SK-N-SH (cell line): ENCODE measurements at places on chromosomes 5 and 9.

- no peak for DNase-seq
Measured at GRCh38 chr9:33012328-33013069, 11.1 kb upstream of the APTX start.

DNA sequence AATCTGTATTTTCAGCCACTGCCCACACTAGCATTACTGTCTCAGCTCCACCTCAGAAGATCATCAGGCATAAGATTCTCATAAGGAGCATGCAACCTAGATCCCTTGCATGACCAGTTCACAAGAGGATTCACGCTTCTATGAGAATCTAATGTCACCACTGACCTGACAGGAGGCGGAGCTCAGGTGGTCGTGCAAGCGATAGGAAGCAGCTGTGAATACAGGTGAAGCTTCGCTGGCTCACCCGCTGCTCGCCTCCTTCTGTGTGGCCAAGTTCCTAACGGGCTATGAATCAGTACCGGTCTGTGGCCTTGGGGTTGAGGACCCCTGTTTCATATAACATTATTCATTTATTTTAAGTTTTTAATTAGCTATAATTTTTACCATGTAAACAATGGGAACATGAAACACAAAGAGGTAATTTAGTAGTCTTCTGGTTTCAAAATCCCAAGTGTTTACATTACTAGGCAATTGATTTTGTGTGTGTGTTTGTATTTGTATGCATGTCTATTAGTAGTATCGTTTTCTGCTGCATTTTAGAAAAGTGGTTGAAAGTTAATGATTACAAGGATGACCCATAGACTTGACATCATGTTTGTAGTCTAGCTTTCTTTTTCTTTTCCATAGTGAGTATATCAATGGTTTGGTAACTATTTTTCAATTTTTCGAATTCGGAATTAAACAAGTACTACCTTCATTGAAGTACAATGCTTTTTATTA lies 159.4 kb downstream of the TENT4A start:
- DNase-seq, result no peak

DNA sequence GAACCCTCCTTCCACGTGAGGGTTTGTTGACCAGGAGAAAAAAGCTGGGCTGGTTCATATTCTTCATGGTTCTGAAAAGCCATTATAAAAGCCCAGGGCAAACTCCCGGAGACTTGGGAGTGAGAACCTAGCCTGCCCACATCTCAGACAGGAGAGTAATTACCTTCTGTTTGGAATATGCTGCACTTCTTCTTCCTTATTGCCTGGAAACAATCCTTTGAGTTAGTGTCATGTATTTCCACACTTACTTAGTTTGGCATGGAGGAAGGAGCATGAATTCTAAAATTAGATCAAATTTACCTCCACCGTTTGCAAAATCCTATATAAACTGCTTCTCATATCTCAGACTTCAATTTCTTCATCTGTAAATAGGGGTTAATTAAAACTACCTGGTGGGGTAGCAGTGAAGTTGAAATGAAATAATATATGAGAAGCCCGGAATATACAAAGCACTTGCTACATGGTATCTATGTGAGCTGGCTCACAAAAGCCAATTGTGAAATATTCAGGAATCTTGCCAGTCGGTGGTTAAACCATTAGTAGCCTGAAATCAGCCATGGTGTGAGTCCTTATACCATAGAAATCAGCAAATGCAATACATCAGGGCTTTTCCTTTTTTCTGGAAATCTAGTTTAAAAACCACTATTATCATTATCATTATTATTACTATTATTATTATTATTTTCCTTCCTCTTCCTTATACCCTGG lies 140.0 kb upstream of the RAD23B start:
- DNase-seq, result no peak

- no peak for DNase-seq
Measured at GRCh38 chr9:27184556-27185351, 75.7 kb downstream of the TEK start.

- no peak for DNase-seq
Measured at GRCh38 chr9:90770927-90771326, 30.7 kb upstream of the SYK start.

DNA sequence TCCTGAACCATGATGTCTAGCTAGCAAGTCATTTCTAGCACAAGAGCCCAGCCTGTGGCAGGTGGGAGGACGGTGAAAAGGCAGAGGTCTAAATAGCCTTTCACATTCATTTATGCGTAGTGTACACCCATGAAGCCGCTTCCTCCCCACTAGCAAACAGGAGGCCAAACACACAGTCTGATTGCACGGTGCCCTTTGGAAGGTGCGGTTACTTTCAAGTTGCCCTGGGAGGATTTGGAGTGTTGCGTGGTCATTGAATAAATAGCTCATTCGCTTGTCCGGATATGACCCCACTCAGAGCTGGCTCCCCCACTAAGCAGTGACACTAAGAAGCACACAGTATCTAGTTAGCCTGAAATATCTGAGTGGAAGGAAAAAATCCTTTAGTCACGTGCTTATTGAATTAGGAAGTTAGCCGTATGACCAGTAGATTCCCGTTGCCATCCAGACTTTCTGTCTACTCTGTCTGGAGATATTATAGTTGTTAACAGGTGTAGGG lies 664 bp upstream of the ARSB start:
- DNase-seq, result peak; percentile 43

DNA sequence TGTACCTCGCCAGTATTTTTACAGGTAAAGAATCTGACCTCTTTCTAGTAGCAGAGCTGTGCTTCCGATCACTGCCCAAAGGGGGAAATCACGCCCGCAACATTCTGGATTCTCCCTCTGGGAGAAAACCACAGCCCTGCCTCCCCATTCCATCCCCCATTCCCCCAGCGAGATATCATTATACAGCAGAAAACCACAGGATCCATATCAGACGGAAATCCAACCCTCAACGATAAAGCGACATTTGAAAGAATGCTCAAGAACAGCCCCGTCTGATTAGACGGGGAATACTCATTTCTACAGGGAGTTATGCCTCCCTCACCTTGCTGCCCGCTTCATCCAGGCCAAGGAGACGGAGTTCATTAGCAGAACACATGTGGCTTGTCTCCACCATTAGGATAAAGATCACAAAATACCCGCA lies 172.8 kb downstream of the COL23A1 start:
- DNase-seq, result peak; percentile 65

- DNase-seq, result no peak
Measured at GRCh38 chr5:73971326-73971725, 345.3 kb downstream of the ARHGEF28 start.

- no peak for DNase-seq
Measured at GRCh38 chr5:99004960-99005359, 76.2 kb upstream of the CHD1 start.

DNA sequence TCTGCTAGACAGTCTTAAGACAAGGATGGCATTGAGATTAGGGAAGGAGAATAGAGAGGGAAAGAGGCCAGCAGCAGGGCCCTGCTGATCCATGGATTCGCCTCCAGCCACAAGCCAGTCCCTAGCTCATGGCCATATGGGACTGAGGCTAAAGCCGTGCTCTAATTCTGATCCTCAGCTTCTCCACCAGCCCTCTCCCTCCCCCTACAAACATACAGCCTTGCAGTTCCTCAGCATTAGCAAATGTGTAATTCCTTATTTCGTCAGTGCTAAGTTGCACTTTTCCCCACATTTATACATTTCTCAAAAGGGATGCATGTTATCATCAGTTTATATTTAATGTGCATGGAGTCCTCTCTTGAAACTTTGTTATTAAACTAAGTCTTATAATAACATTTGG lies 34.8 kb downstream of the ZNF462 start:
- no peak for DNase-seq

DNA sequence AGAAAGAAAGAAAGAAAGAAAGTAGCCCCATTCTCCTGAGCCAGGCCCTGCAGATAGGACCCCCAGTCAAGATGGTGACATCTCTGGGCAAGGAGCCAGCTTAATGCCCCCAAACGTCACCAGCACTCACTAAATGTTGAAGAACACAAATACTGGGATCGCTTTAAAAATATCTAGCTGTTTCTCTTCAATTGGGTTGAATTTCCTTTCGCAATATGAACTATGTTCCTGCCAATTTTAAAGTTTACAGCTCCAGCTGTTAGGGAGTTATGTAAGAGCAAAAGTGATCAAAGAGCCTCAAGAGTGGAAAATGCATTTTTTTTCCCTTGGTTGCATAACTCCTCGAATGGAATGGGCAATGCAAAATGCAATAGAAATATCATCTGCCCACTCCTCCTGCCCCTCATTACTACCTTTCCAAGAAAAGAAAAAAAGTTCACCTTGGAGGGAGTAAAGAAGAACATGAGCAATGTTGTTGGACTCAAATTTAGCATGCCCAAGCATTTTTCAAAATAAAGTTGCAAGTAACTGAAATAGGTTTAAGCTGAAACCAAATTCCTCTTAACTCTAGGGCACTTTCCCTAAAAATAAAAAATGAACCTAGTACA lies 244.2 kb upstream of the PIK3R1 start:
- DNase-seq, result no peak
